Type B pancreatic cell (in vitro differentiated cells): ENCODE measurements at places on chromosomes 1 and 21.

GRCh38 chr1:91769742-91770141 lies 116.2 kb downstream of the TGFBR3 start:
- no peak for DNase-seq
- peaks cover 27% of the 10 kb centered on the region for H3K4me1 ChIP-seq
- H3K4me3 ChIP-seq: peak overlapping the region; percentile 14
- H3K36me3 ChIP-seq: peaks cover 15% of the 10 kb centered on the region
- peak overlapping the region; percentile 34 for H3K27ac ChIP-seq

DNA sequence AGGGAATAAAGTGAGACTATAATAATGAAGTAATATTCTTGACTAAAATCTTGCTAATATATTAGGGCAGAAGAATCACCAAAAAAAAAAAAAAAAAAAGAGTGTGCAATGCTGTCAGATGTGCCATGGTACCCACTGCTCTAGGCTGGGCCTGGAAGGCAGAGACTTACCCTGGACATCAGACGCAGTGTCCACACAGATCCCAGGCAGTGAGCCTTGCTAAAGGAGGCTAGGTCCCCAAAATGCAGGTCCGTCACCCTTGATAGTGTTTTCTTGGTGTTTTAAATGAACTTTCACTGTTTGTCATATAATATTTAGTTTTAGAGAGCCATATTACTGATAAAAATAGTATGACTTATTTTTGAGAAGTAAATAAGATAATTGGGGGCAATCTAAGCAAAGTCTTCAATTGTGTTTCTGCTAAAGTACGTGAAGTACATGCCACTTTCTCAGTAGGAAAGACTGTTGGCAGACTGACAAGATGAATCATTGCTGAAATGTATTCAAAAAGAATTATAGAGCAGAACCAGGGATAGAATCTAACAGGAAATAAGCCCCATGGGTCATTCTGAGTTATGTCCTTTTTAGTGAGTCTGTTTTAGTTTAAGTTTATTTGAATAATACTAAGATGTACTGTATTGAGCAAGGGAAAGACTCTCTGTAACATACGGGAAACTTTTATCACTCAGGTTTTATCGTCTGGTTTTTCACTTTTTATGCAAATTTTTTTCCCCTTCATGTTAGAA lies 74.6 kb upstream of the PDC start:
- no peaks in the 10 kb centered on the region for H3K36me3 ChIP-seq
- no peaks in the 10 kb centered on the region for H3K4me1 ChIP-seq
- no peak for DNase-seq
- H3K27me3 ChIP-seq: peaks cover 3% of the 10 kb centered on the region

GRCh38 chr1:154406572-154406879 lies 1.4 kb downstream of the IL6R start:
- H3K4me3 ChIP-seq: peak overlapping the region; percentile 86
- H3K27ac ChIP-seq: peak overlapping the region; percentile 75
- peaks cover 5% of the 10 kb centered on the region for H3K4me1 ChIP-seq
- DNase-seq: no peak
- H3K27me3 ChIP-seq: peaks cover 72% of the 10 kb centered on the region

GRCh38 chr21:26374817-26375216 lies 198.3 kb downstream of the CYYR1 start:
- H3K4me3 ChIP-seq: no peak overlapping the region
- H3K4me1 ChIP-seq: no peaks in the 10 kb centered on the region
- peaks cover 4% of the 10 kb centered on the region for H3K27me3 ChIP-seq
- no peaks in the 10 kb centered on the region for H3K36me3 ChIP-seq

- H3K27ac ChIP-seq: peak overlapping the region; percentile 29
- H3K4me3 ChIP-seq: no peak overlapping the region
- no peaks in the 10 kb centered on the region for H3K36me3 ChIP-seq
- no peaks in the 10 kb centered on the region for H3K27me3 ChIP-seq
- no peak for DNase-seq
These were observed 109.8 kb downstream of the PATJ start for GRCh38 chr1:61851849-61852669.
